Myocyte (in vitro differentiated cells): ENCODE measurements at places on chromosomes 7 and 10.
A peak's percentile ranks its signal among the peaks of the same experiment; 100 is the strongest.

GRCh38 chr10:7351894-7352293, 58.9 kb downstream of the SFMBT2 start:
- DNase-seq: no peak

- no peak for DNase-seq
Measured at GRCh38 chr10:131099028-131099726, 212.3 kb downstream of the TCERG1L start.

DNA sequence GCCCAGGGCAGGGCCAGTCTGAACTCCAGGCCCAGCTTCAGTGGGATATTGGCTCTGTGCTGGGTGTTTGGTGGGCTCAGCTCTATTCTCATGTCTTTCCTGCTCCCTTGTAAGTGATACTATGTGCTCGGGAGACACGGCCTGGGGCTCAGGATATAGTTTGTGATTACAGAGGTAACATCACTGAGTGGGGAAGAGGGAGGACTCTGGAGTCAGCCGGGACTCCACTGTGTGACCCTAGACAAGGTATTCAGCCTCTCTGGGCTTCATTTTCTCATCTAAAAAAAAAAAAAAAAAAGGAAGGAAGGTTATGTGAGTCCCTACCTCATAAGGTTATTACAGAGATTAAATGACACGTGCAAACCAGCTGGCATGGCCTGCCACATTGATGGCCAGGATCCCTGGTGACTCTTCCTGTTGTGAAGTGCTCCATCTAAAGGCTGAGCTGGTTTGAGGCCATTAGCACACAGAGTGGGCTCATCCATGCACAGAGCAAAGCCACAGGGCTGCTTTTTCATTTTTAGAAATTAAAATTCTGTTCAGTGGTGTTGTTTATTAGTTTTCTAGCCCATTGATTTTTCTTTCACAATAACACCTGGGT, 15.7 kb downstream of the SLC13A4 start:
- DNase-seq: peak; percentile 72

DNA sequence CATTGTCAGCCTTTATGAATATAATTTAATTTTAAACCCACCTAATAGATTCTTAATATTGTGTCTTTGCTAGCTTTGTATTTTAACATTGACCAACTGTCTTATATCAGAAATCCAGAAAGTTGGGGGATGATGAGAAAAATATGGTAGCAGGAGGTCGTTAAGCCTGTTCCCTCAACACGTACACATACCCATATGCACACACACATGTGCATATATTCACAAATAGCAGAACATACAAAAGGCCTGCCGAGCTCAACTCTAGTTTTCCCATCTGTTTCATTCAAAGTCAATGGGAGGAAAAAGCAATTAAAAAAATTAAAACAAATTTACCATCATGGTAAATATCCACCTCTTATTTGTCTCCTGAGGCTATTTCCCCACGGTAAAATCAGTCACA, 25.9 kb upstream of the PTPRZ1 start:
- DNase-seq: no peak

GRCh38 chr10:102106998-102107397, 13.2 kb downstream of the LDB1 start:
- DNase-seq: peak; percentile 23

DNA sequence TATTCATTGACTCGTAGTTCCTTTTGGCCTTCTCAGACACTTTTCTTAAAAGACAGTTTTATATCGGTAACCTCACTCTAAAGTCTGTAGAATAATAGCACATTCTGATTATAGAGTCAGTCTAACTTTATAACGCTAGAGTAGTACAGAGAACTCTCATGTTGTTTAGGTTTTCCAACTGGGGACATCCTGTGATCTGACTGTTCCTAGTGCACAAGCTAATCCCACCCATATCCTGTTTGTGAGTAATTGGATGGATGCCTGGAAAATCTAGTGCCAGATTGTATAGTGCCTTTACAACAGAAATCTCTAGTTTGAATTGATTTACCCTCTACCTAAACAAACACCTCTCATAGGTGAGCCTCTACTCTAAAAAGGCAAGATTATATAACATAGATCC, 107.4 kb downstream of the ZEB1 start:
- DNase-seq: no peak

DNA sequence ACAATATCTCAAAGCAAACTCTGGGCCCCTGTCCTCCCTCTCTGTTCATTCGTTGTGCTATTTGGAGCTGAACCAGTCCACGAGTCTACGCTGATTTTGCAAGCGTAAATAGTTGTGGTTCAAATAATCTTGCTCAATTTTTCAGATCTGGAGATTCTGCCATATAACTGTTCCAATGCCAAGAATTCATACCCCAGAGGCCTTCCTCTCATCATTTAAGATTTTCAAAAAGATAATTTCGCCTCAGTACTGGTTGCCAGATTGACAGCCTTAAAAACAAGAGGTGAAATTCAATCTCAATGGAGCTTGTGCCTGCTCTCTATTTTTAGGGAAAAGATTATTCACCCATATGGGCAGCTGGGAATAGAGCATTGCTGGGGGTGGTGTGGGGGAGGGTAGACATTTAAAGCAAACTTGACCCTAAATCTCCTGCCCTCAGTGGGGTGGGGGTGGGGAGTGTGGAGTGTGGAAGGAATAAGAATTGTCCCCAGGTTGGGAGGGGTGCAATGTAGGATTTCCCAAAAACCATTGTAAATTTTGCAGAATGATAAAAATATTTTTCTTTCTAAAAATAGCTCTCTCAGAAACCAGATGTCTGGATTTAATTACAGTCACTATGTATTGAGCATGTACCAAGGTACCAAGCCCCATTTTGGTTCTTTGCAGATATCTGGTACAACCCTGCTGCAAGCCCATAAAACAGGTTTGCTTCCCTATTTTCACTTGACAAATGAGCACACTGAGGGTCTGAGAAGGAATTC, 104.7 kb upstream of the EEPD1 start:
- peak; percentile 92 for DNase-seq

DNA sequence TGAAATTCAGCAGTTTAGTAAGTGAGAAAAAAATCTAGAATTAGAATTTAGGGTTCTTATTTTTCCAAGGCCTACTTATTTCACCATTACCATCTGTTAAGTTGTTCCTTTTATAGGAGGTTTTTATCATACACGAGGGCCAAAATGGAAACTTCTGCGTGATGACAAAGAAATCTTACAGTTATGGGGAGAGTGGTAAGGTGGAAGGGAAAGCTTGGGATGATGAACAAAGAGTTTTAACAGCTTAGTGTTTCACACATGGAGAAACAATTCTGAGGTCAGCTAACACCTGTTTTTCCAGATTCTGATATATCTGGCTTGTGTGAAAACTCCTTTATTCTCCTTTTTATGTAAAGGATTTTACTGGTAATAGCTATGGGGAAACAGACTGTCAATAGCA, 49.8 kb upstream of the SEMA3C start:
- peak; percentile 31 for DNase-seq

DNA sequence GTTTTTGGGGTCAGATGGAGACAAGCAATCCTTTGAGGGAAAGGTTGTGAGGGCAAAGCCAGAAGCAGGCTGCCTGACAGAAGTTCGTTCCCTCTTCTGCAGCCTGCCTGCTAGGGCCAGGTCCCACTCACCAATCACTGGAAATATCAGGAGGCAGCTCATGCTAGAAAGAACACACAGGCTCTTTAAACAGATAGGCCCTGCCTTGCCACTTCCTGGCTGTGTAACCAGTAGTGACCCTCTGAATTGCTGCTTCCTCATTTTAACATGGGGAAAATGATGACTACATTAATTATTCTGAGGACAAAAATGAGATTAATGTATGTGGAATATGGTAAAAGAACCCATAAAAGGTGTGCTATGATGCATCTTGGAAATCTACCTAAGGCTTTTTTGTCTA, 50.5 kb upstream of the MRLN start:
- DNase-seq: no peak

DNA sequence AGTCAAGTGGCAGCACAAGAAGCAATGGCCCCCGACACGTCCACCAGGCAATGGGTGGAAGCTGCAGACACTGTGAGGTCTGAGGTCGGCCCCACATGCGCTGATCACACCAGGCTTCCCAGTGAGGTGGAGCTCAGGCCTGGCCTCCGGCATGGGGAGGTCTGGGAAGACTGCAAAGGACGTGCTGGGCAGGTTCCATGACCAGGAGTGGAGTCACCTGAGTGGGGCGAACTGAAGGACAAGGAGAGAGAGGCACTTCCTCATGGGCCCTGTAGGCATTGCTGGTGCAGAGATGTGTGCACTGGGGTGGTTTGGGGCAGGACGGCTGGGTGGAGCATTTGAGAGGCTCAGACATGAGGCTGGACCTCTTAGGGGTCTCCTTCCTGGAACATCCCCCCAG, 35.1 kb downstream of the C10orf120 start:
- no peak for DNase-seq

DNA sequence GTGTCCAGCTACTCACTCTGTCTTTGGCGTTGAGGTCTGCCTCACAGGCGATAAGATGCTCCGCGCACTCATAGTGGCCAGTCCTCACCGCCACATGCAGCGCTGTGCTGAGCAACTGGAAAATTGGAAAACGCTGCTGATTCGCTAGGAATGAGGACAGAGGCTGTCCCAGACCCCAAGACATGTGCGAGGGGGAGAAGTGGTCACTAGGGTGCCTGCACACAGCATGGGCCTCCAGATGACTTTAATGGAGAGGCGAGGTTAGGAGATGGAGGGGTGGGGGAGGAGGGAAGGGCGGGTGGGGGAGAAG, 5.2 kb downstream of the ANKRD1 start:
- peak; percentile 50 for DNase-seq

DNA sequence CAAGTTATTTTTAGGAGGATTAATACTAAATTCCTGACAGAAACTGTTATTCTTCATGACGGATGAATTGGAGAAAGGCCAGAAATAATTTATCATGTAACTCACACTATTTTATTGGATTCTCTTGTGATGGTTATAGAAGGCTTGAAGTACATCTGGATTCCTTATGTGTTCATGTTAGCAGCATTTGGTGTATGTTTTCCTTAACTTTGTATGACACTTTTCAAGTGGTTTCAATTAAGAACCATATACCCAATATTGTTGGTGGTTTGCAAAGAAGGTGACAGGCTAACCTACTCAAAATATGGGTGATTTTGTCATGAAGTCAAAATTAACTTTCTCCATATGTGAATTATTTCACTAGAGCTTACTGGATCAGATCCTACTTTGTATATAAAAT, 532.2 kb upstream of the CNTNAP2 start:
- no peak for DNase-seq

GRCh38 chr7:16657656-16658279, 11.8 kb downstream of the BZW2 start:
- peak; percentile 63 for DNase-seq

GRCh38 chr7:74289018-74289658, at the start of gene CLIP2:
CLIP2 (plus strand) TSS chr7:74289407; CDS start chr7:74317547, 28,140 bp downstream.
- peak; percentile 91 for DNase-seq

DNA sequence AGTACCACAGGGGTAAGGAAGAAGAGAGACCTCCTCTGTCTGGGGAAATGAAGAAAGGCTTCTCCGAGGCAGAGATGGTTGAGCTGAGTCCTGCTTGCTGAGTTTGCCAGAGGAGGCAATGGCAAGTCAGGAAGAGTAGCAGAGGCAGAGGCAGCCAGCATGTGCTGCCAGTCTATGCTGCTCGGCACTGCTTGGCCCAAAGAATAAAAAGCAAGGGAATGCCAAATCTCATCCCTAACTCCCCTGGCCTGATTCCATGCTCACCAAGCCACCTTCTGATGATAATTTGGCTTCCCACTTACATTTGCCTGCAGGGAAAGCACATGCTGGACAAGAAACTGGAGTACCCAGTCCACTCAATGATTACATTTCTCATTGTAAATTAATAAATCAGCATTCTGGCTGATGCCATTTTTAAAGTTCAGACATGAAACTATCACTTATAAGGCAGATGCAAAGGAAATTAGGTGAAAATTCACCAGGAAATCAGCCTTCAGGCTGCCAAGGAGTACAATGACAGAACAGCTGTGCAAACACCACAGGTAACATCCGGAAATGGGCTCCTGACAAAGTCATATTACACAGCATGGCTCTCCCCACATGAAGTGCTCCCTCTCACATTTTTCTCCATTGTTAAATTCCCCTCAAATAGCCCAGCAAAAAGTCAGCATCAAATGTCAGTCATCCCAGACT, 245.9 kb downstream of the MTERF1 start:
- no peak for DNase-seq

GRCh38 chr7:22979861-22980260, 34.1 kb downstream of the HYCC1 start:
- no peak for DNase-seq

DNA sequence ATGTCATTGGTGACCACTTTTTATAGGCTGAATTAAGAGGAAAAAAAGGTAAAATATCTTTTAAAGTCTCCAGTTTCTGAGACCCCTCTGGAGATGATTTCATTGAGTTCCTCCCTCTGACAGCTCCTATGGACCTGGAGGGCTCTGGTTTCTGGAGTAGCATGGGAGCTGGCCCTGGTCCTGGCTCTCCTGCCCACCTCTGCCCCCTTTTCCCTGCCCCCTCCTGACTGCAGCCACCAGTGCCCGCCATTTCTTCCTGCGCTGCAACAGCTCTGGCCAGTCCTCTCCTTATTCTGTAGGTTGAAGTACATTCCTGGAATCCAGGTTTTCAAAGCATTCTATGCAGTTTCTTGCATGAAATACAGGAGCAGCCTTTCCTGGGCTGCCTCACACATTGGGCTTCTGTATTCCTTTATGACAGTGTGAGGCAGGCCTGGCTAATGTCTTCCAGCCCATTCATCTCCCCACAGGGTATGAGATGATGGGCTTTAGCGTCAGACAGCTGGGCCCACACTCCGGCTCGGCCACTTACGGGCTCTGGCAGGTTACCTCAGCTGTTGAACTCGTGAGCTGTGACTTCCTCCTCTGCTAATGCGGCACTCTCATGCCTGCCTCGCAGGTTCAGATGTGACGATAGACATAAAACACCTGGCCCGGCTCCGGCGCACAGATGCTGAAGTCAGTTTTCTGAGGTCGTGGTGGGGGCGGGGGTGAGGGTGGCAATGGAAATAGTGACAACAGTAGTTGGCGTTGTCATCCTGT, 101.7 kb downstream of the MGMT start:
- no peak for DNase-seq

- DNase-seq: peak; percentile 24
Measured at GRCh38 chr10:91220954-91221675, 652 bp downstream of the PCGF5 start.

- DNase-seq: no peak
Measured at GRCh38 chr10:18523858-18524257, 127.5 kb downstream of the NSUN6 start.

DNA sequence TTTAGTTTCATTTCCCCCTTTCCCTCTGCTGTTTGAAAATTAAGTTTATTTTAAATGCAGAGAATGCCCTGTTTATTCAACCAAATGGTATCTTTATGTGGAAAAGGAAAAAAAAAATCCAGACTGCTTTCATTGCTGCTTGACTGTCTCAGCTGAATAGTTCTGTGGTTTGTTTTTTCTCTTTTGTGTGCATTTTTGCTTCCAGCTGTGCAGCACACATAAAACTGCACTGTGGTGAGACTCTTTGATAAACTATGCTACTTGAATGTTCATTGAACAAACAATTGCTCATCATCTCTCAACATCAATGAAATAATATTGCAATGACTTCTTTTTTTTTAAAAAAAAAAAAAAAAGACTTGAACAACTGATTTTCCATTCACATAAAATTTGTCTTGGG, 78.6 kb upstream of the GLI3 start:
- peak; percentile 5 for DNase-seq
